Jurkat, Clone E6-1 (cell line): ENCODE measurements at places on chromosomes 5 and 9.

DNA sequence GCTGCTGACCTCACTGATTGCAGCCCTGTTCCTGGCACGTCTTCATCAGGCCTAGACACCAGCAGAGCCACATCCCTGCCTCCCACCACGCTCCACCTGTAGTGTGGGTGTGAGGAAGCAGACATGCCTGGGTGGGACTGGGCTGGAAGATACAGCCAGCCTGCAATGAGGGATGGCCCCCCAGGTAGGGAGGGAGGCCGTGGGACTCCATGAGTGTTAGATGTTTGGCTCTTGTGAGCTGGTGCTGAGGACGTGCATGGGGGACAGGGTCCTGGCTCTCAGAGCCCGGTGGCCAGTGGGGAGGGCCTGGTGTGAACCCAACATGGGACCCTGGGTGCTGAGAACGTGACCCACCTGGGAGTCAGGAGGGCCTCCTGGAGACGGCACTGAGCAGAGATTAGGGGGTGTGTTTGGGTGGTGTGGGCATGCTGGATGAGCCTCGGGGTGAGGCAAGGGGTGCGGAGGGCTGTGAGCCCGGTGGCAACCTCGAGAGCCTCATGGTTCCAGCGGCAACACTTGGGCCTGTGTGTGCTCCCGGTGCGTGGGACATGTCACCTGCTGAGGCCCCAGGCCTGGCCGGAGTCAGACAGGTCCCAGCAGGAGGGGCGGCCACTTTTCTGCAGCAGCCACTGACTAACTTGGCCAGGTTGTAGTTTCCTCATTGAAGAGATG, 87.6 kb downstream of the PHF2 start:
- DNase-seq = no peak

- DNase-seq = no peak
Measured at GRCh38 chr9:10566848-10567247, 46.0 kb downstream of the PTPRD start.

DNA sequence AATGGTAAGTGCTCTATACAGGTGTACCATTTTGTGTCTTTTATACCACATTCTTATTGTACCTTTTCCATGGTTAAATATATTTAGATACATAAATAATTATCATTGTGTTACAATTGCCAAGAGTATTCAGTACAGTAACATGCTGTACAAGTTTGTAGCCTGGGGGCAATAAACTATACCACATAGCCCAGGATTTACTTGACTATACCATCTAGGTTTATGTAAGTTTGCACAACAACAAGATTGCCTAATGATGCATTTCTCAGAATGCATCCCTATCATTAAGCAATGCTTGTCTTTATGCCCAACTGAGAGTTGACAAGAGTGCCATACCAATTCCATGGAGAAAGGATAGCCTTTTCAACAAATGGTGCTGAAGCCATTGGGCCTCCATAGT, 136.7 kb upstream of the PJA2 start:
- no peak for DNase-seq

DNA sequence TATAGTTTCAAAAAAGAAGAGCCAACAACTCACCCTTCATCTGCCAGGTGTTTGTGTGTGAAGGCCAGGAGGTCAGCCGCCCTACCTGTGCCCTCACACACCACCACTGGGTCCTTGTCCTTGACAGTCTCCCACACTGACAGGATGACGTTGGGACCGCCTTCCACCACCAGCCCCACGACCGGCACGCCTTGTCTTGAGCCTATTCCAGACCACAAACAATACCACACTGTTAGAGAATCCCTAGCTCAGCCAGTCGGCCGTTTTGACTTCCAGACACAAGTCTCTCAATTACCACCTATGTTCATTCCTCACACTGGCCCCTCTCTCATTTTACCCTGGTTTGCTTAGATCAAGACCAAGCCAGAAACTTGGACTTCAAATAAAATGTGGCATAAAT, 66.1 kb downstream of the TRPM6 start:
- DNase-seq = no peak

- no peak for DNase-seq
Measured at GRCh38 chr9:38059233-38059936, 9.6 kb downstream of the SHB start.

GRCh38 chr5:134563221-134563620, 37.8 kb downstream of the JADE2 start:
- DNase-seq = no peak

DNA sequence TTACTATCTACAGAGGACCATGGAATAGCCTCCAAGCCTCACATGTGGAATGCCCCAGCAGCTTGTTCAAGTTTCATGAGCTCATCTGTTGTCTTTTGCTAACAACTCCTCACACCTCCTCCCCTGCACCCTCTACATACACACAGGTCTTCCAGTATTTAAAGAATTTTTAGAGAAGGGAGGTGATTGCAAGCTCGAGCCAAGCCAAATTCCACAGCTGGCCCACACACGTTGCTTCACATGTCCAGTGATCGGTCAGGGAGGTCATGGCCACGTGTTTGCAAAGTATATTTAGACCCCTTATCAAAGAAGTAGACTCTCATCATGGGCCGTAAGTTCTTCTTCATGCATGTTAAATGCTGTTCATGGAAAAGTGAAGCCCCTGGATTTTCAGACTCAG, 281.7 kb downstream of the OSTF1 start:
- DNase-seq = no peak

- DNase-seq = no peak
Measured at GRCh38 chr9:98039607-98040017, 16.9 kb upstream of the NANS start.

DNA sequence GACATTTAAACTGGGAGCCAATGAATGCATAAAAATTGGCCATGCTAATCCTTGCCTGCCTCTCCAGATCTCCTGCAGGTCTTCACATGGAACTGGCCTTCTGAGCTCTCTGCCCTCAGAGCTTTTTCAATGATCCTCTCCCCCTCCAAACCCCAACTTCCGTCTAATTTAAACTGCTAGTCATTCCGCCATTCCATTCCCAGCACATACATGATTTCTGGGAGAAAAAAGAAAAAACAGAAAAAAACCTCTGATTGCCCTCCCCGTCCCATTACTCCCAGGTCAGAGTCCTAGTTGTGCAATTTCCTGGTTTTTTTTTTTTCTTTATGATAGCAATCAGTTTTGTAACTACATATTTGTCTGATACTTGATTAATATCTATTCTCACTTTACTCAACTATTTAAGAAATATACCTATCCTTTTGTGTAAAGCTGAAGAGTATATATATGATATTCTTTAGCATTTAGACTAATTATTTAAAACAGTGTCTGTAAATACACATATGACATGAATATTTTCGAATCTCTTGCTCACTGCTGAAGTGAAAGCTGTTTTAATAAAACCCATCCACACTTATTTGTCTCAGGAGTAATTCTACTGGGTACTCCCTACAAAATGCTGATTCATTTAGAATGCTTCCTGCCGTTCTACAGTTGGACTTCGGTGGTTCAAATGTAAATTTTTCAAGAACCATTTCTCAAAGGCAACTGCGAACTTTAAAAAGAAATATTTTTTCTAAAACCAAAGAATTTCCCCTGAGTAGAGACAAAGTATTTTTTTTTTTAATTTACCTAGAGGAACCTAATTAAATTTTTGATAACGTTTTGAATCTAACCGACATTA, 1.6 kb downstream of the HINT1 start:
- DNase-seq = peak; percentile 42

- DNase-seq = no peak
Measured at GRCh38 chr5:158832096-158832685, 267.5 kb downstream of the EBF1 start.

- no peak for DNase-seq
Measured at GRCh38 chr5:180155365-180155926, 53.6 kb downstream of the RASGEF1C start.

GRCh38 chr5:57207007-57207653, 33.3 kb downstream of the GPBP1 start:
- no peak for DNase-seq

- no peak for DNase-seq
Measured at GRCh38 chr5:179222246-179223017, 122.8 kb downstream of the ADAMTS2 start.

DNA sequence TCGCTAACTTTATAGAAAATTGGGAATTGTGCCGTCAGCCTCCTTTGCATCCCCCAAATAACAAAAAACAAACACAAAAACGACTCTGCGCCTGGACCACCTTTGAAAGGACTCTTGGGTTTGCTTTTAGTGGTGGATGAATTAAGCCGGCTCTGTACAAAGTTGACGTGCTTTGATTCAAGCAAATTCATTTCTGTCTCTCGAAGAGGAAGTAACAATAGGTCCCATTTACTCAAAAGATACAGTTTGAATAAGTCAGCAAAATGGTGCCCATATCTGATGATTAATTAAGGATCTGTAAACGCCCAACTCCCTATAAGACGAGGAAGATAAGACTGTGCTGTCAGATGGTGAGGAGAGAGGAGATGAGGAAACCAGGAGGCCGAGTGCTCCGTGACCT, 67.8 kb downstream of the AK8 start:
- DNase-seq = no peak

- DNase-seq = no peak
Measured at GRCh38 chr5:109252731-109253130, 157.0 kb downstream of the PJA2 start.

GRCh38 chr5:140821375-140822280, at the start of gene PCDHA5:
PCDHA5 (plus strand) TSS chr5:140821613.
- DNase-seq = peak; percentile 37
